ENCODE measurements at places on chromosomes 5 and 9.

DNA sequence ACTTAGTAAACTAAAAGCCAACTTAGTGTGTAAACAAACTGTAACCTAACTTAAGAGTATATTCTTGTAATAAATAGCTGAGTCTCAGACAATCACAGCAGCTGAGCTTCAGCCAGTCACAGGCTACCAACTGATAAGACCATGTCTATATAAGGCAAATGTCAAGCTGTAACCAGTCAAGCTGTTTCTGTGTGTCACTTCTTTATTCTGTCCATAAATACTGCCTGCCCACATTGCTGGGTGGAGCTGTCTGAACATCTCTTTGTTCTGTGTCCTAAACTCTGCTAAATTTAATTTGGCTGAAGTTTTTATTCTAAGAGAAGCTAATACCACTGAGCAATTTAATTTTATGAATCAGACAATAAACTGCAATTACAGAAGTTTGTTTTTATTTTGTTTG lies 412.1 kb upstream of the CDH10 start:
- DNase-seq, result no peak

DNA sequence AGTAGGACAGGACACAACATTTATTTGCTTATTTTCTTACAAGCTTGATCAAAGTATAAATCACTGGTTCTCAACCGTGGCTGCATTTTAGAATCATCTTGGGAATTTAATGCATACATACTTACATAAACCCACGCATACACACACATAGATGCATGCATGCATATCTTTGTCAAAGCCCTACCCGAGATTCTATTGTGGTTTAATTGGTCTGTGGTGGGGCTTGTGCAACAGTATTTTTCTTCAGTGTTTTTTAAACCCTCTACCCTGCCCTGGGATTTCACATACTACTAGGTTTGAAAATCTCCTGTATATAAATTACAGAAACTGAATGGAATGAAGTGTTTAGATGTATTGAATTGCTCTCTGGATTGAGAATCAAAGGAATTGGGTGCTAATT lies 1166.2 kb downstream of the MAT2B start:
- DNase-seq, result no peak

DNA sequence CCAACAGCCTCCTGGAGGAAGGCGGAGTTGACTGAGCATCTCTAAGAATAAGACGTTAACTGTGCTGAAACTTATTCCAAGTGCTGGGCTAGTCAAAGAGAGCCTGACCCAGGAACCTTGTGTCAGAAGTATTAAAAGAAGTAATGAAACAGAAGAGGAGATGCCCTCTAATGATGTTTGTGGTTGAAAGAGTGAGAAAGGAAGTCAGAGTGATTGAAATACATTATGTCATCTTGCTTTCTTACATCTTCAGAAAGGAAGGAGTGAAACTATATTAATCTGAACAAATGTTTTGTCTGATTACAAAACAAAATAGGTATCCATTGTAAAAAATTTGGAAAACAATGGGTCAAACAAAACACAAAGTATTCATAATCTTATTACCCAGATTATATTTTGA lies 460.7 kb downstream of the NTRK2 start:
- DNase-seq, result no peak

- DNase-seq, result no peak
Measured at GRCh38 chr5:63697811-63698210, 264.4 kb downstream of the HTR1A start.

DNA sequence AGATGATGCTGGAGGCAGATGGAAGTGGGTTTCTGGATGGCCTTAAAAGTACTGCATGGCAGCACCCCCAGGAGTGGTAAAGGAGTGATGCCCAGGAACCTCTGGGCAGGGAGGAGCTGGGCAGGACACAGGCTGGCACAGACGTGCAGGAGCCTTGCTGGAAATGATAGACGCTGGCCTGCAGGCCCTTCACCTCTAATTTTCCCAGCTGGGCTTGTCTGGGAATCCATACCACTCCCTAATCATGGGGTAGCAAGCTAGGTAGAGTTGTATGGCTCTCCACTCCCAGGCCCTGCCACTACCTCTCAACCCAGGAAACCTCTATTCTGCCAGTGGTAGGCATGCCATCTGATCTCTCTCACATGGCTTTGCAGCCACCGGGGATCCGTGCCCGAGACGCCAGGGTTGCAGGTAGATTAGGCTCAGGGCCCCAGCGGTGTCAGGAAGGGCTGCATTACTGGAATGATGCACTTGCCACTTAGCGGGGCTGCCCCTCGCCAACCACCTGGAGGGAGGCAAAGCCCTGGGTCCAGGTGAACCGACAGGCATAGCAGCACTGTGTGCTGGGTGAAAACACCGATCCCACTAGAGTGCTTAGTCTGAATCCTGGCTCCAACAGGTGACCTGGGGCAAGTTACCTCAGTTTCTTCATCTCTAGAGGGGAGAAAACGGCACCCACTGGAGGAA lies 79.6 kb upstream of the SLC25A51 start:
- no peak for DNase-seq

- no peak for DNase-seq
Measured at GRCh38 chr5:181189962-181190710, 14.9 kb downstream of the TRIM7 start.

GRCh38 chr5:103834216-103834615 lies 271.6 kb upstream of the NUDT12 start:
- no peak for DNase-seq

GRCh38 chr5:59674763-59675162 lies 218.8 kb downstream of the PDE4D start:
- DNase-seq, result no peak

DNA sequence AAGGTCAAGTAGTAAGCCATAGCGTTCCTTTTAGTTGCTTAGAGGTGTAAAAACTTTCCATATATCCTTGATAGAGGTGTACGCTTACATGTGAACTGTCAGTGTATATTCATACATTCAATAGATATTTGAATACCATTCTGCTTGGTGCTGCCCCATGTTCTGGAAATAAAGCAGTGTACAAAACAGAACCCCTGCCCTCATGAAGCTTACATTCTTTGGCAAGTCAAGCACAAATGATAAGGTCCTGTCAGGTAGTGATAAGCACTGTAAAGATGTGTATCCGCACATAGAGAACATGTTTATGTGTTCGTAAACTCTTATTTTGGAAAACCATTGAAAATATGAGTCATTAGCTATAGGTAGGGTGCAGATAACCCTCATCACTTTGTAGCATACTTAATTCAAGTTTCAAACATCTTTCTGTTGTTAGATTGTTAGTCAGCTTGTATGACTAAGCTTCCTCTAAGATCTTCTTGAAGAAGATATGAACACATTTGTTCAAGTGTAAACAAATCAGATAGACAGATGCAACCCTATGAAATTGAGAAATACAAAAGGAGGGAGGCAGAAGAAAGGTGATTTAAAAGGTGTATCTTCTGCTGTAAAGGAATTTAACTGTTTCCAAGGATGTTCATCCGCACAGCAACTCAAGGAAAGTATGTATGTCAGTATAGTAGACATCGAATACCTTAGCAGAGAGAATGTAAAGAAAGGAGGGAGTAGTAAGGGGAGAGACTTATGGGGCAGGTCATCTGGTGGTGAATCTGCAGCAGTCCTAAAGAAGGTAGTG lies 1.6 kb downstream of the GTF3C4 start:
- DNase-seq, result no peak

- DNase-seq, result peak; percentile 41
Measured at GRCh38 chr9:2657427-2657826, 35.8 kb downstream of the VLDLR start.

DNA sequence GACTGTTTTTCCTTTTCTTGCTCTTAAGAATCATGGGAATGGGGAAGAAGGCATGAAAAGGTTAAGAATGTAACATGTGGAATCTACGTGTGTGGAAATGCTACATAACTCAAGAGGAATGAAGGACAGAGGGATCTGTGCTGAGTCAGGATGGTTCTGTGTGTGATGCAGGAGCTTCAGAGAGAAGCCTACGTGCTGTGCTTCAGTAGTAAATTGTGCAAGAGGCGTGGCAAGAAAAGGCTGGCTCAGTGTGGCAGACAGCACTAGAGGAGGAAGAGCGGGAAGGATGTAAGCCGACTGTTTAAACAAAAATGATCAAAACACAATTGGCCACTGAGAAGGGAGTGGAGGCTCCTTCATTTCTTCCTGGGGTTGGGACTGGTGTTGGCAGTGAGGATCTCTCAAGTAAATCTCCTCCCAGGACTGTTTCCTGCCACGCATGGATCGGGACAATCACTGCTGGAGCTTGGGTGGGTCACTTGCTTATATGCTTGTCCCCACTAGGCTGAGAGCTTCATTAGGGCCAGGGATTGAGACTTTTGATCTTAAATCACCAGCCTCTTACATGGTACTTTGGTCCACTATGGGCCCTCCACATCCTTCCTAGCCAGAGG lies 59.4 kb upstream of the BASP1 start:
- DNase-seq, result no peak

DNA sequence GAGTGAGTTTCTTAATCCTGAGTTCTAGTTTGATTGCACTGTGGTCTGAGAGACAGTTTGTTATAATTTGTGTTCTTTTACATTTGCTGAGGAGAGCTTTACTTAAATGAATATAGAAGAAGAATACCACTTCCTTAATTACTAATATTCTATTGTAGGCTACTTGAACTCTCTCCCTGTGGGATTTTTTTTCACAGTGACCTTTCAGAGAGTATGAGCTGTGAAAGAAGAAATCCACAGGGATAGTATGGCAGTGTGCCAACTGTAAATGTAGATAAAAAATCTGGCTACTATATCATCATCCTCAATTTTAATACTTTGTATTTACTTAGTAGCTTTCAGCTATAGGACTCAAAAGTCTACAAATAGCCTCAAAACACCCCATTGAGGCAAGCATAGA lies 67.3 kb downstream of the COMMD10 start:
- no peak for DNase-seq

GRCh38 chr9:135281791-135282737 lies 194.6 kb downstream of the OLFM1 start:
- DNase-seq, result no peak

DNA sequence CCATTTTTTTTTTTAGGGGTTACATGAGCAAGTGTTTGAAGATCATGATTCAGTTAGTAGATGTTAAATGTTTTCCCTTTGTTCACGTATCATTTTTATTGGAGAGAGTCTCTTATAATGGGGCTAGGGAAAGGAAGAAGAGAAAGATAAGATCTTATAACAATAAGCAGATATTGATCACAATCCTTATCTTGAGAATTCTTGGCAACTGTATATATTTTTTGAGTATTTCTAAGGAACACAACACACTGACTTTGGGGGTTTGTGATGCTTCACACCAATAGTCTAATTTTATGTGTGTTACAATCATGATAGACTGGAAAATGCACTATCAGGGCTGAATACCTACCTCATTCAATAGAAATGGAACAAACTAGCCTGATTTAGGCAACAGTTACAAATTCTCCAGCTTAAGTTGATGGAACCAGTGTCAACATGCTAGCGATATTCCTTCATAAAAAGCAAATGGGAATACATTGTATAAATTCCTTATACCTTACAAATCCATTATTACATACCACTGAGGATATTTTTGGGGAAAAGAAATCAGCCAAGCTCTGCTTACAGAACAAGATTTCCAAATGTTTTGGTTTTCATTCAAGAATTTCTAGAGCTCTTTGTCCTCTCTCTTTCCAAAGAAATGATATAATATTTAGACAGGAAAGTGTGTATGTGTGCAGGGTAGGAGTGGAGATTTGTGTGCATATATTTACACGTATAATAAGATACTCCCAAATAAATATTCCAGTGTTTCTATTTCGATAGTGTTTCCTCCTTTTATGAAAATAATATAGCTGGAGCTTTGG lies 41.5 kb downstream of the SVEP1 start:
- DNase-seq, result no peak

Measured in germinal center (tissue), 1 donor.